CD4-positive, alpha-beta T cell treated with Interleukin-15 for 1 hour (primary cell): ENCODE measurements at places on chromosomes 1 and 21.

- DNase-seq = peak; percentile 75
Observed at GRCh38 chr1:2044510-2045319, 5.5 kb upstream of the PRKCZ start.

- DNase-seq = no peak
Observed at GRCh38 chr1:63429281-63429680, 61.9 kb downstream of the ALG6 start.

DNA sequence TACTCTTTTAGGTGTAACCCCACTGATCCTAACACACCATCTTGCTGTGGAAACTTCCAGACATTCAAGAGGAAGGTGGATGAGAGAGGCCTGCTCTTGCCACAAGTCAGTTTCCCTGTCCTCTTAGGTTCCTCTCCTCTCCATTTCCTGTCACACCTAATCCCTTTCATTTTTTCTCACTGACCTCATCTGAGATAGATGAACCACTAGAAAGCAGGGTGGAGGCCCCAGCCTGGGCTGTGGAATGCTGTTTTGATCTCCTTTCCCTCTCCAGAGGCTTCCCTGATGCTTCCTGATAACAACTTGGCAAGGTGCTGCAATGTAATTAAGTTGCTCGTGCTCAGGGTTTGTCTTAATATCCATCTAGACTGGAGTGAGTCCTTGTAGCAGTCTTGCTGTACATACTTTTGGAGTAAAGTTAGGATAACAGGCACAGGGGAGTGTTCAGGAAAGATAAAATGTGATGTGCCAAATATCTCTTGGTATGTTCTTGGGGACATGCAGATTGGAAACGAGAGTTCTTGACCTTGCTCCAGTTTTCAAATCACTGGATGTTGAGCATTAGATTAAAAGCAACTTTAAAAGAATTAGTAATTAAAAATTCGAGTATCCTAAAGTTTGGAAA is 11.2 kb downstream of the LRRC42 start:
- DNase-seq = no peak

GRCh38 chr1:172380441-172381244 is 39.8 kb upstream of the C1orf105 start:
- DNase-seq = peak; percentile 33

- no peak for DNase-seq
Observed at GRCh38 chr1:161019751-161020495, 1.0 kb downstream of the F11R start.

GRCh38 chr1:17588048-17588871 is 48.8 kb downstream of the ARHGEF10L start:
- no peak for DNase-seq

DNA sequence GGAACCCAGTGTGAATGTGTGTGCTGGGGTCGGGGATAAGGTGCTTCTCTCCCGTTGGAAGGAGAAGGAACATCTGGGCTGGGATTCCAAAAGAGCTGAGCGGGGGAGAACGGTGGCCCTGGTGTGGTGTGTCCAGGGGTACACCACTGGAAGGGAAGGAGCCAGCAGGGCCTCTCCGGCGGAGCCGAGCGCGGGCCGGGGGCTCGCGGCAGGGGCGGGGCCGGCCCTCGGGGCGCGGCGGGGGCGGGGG is 231 bp upstream of the RPS6KA1 start:
- DNase-seq = no peak

GRCh38 chr1:91827459-91828321 is 58.3 kb downstream of the TGFBR3 start:
- no peak for DNase-seq

DNA sequence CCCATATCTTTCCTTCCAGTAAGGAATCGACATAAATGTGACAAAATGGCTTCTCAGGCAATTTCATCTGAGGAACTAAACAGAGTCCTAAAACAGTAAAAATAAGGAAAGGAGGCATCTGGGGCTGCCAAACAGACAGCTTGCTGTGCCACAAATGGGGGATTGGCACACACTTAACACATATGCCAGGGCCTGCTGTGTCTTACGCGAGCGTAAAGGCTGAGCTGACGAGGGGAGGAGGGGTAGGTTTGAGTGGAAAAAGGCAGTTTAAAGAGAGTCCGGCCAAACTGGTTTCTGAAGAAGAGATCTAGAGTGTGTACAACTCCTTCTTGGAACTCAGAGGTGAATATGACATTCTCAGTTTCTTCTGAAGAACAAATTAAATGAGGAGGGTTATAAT is 244.1 kb upstream of the MAP1LC3C start:
- no peak for DNase-seq

DNA sequence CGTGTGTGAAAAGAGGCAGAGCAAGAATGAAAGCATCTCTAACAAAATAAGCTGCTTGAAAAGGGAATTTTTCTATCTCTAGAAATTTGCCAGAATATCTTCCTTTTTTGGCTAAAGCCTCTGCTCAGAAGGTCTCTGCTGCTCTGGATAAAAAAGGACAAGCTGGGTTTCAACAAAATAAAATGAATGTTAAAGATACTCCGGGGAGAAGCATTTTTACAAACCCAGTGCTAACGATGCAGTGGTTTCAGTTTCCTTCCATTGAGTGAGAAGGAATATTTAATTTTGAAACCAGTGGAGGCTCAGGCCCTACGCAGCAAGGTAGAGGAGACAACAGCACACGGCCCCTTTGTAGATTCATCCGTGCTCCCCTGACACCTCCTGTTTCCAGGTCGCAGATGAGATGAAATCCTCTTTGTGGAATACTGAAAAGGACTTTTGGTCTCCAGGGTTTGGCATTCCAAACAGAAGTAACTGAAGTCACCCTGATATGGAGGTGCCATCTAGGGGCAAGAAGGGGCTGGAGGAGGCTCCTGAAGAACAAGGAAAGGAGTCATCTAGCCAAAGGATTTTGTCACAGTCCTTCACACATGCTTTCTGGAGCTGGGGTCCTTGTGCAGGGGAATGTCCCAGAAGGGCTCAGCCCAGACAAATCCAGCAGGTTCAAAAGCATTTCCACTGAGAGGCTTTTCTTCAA is 65.7 kb upstream of the SYT6 start:
- DNase-seq = no peak

GRCh38 chr21:33088384-33088783 is 18.4 kb downstream of the OLIG1 start:
- no peak for DNase-seq

- DNase-seq = no peak
Observed at GRCh38 chr1:152884506-152884905, 6.4 kb downstream of the SMCP start.

DNA sequence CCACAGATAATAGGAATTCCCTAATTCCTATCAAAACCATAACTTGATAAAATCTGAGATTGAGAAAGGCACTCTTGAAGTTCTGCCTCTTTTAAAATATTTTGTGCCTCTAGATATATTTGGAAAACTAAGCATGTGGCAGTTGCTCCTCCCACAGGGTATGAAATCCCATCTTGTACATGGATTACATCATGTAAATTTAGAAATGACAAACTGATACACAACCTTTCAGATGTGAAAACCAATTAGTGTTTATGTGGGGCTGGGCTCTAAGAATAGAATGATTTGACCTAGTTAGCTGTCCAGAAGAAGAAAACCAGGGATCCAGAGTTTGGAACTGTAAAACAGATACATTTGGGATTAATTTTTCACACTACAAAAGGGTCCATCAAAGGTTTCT is 15.7 kb downstream of the LRRC53 start:
- DNase-seq = no peak

DNA sequence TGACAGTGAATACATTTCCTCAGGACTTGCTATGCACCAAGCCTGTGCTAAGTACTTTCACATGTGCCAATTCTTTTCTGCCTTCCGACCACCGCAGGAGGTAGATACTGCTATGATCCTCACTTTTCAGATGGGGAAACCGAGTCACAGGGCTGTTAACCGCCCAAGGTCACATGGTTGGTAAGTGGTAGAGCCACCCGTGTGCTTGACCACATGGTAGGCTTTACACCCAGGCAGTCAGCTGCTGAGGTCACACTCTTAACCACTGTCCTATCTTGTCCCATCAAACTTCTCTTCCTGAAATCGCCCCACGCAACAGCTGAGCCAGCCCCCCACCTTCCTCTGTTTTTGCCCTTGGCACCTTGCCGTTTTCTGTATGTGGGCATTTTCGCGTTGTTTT is 31.0 kb upstream of the SDHB start:
- no peak for DNase-seq

DNA sequence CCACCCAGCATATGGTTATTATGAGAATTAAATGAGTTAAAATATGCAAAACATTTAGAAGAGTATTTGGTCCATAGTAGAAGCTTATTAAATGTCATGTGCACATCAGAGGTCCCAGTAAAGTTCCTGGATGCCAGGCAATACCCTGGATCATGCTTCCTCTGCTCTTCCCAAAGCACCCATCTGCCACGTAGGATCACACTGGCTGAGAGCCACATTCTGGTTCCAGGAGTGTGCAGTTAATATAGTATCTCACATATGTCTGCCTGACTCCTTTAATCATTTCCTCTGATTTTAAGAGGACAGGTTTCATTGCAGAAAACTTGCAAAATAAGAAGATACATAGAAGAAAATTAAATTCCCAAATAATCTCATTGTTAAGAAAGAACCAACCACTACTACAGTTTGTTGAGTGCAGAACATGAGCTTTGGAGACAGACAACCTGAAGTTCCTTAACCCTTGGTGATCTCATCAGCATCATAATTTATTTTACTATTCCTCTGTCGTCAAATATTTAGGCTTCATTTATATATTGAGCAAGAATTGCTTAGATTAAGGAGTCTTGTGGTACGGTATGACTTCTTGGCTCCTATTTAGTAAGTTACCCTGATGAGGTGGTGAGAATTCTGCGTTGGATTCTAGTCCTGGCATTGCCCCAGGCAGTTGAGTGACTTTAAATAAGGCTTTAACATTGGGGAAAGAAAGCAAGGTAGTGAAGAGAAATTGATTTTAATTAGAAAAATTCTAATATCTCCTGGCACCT is 12.3 kb downstream of the SGIP1 start:
- no peak for DNase-seq

DNA sequence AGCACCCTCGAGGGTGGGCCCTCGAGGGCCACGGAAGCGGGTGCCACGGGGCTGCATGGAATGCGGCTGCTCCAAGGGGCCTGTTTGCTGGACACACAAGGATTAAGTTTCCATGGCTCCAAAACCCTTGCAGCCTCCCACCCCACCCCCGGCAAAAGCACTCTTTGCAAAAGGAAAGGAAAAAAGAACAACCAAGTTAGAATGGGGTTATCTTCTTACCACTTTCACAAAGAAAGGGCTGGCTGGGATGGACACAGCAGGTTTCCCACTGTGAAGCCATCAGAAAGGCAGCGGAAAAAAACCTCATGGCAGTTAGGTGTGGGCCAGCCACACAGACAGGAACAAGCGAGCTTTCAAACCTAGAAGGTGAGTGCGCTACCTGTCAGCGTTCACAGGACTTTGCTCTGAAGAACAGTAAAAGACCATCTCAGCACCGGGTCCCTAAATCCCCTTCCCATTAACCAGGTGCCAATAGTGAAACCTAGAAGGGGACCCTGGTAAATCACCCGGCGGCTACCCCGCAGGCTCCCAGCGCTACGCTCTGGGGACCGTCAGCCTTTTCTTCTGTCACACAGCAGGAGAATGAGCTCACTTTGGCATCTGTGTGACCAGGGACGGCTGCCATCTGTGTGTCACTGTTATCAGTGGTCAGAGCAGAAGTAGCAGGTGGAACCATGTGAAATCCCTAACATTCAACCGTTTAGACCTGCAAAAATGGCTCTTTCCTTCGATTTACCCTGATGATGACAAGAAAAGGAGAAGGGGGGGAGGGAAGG is 93.0 kb downstream of the SIM2 start:
- no peak for DNase-seq

DNA sequence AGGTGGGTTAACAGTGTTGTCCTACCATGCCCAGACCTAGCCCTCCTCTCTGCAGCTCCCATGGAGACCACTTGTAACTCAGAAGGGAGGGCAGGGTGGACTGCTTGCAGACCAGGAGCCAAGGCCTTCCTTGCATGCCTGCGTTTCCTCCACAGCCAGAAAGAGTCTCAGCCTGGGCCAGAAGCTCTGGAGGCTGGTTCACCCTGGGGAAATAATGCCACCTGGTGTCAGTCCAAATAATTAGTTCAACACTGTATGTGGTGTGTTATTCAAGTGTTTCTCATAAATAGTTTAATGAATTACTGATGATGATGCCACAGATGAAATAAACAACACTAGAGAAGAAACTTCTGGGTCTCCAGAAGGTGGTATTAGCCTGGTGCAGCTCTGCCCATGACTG is 16.9 kb upstream of the VANGL1 start:
- DNase-seq = no peak

DNA sequence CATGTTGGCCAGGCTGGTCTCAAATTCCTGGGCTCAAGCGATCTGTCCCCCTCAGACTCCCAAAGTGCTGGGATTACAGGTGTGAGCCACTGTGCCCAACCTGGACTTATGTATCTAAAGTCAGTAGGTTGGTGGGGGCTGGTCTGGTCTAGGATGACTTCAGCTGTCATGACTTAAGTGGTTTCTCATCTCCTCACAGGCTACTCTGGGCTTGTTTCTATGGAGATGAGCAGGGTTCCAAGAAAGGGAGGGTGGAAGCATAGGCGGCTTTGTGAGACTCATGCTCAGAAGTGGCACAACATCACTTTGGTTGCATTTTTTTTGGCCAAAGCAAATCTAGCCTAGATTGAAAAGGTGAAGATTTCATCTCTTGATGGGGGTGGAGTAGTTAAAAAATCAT is 115.9 kb upstream of the IVNS1ABP start:
- DNase-seq = no peak

GRCh38 chr1:210124736-210125135 is 107.9 kb upstream of the SERTAD4 start:
- DNase-seq = no peak

- no peak for DNase-seq
Observed at GRCh38 chr1:161884475-161884874, 118.4 kb downstream of the ATF6 start.

DNA sequence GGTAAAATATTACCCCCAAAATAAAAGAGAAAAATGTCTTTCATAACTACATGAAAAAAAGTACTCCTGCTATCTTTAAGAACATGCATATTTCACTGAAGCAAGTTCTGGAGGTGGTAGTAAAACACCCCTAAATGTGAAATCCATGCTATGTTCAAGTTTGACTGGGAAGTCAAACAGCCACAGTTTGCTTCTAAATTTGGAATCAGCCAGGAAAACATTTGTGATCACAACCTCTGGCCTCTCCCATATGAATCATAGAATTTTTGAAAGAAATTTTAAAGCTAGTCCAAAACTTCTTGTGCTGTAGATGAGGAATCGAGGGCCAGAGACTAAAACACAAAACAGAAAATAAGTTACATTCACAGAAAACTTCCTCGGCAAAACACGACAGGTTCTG is 6.6 kb downstream of the SORT1 start:
- no peak for DNase-seq
